ENCODE measurements at places on chromosomes 6 and 20. TPM values are rescaled to one million over a fixed set of nuclear protein-coding genes. Genes with fewer than 3 reads are reported as not detected.

TREML2 gene
- total RNA-seq, result 0.78 TPM

SMOC2 gene
- total RNA-seq, result not detected

PHACTR3 gene
- total RNA-seq, result not detected

DNA sequence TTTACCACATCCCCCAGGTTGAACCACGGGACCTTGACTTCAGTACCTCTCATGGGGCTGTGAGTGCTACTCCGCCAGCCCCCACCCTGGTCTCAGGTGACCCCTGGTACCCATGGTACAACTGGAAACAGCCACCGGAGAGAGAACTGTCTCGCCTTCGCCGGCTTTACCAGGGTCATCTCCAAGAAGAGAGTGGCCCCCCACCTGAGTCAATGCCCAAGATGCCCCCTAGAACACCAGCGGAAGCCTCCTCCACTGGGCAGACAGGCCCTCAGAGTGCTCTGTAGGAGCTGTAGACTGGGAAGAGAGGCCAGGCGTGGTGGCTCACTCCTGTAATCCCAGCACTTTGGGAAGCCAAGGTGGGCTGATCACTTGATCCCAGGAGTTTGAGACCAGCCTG is 1.2 kb upstream of the ATAT1 start:
- H3K36me3 ChIP-seq, result peaks cover 55% of the 10 kb centered on the region
- H3K4me3 ChIP-seq, result no peak overlapping the region
- peaks cover 16% of the 10 kb centered on the region for H3K4me1 ChIP-seq
- no peak for DNase-seq

DNA sequence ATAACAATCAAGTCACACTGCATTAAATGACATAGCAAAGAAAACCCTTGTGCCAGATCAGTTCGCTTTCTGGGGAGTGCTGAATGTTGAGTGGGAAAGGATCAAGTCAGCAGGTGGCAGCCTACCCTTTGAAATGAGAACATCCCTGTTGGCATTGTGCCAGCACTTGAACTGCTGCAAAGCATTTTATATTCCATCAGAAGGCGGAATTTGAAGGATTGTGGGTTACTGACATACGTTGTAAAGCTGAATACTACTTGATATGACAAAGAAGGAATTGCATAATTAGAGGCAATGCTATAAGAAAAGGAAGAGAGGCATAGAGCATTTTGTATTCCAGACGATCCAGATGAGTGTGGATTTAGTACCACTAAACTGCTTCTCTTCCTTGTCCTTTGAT is 26.5 kb downstream of the BCKDHB start:
- peaks cover 3% of the 10 kb centered on the region for H3K36me3 ChIP-seq
- H3K27me3 ChIP-seq, result no peaks in the 10 kb centered on the region
- no peak overlapping the region for H3K4me3 ChIP-seq
- no peaks in the 10 kb centered on the region for H3K4me1 ChIP-seq
- no peak overlapping the region for H3K27ac ChIP-seq

DNA sequence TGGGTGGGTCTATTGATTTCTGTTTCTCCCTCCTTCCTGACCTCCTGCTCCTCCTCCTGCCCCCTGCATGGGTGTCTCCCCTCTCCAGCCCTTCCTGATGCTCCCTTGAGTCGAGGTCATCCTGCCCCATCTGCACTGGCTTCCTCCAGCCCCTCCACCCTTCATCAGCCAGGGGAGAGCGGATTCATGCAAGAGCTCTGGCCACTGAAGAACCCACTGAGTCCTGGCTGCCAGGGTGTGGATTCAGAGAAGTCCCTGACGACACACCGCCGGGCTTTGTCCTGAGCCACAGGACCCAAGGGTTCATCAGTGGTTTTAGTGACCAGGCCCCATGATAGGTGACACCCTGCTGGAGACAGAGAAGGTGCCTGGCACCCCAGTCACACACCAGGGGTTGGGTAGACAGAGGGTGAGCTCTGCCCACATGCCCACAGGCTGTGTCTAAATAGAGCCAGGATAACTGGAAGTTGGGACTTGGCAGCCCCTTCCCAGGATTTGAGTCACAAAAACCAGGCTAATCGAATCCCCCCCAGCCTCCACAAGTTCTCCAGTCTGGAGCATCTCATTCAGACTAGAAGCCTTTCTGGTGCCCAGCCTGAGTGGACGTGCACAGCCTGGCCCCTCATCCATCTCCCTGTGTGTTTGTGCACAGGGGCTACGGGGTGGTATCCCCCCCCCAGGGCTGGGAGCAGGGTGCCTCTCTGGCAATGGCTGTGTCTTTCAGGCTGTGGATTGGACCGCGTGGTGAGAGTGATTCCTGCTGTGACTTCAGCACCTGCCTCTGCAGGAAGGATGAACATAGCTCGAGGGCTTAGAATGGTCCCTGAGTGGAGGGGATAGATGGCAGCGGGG is 1.2 kb downstream of the GFRA4 start:
- peaks cover 22% of the 10 kb centered on the region for H3K4me1 ChIP-seq
- H3K36me3 ChIP-seq, result no peaks in the 10 kb centered on the region
- no peak overlapping the region for H3K27ac ChIP-seq
- no peak for DNase-seq

GRCh38 chr20:9241232-9241692 is 172.4 kb downstream of the PLCB4 start:
- H3K4me1 ChIP-seq, result no peaks in the 10 kb centered on the region
- no peak overlapping the region for H3K27ac ChIP-seq
- H3K27me3 ChIP-seq, result no peaks in the 10 kb centered on the region
- no peaks in the 10 kb centered on the region for H3K36me3 ChIP-seq
- no peak overlapping the region for H3K4me3 ChIP-seq

Data from CD4-positive, alpha-beta T cell (primary cell).